ENCODE measurements at places on chromosomes 6 and 20. TPM values are rescaled to one million over a fixed set of nuclear protein-coding genes. Genes with fewer than 3 reads are reported as not detected.

Gene DYNLT1
- 103 TPM for total RNA-seq

Gene GJA10
- total RNA-seq = not detected

Gene ECT2L
- total RNA-seq = not detected

Gene FGD2
- 0.57 TPM for total RNA-seq

Gene ZSCAN23
- 1.2 TPM for total RNA-seq

Gene LRRC1
- 2.3 TPM for total RNA-seq

Gene HECA
- total RNA-seq = 45.7 TPM

Gene OPRM1
- not detected for total RNA-seq

Gene KCNG1
- total RNA-seq = 12.3 TPM

Gene DDX43
- total RNA-seq = 0.26 TPM

Gene TRIM27
- 64.8 TPM for total RNA-seq
